ENCODE measurements at places on chromosomes 7 and 10.

GRCh38 chr10:98172073-98172472 lies 37.6 kb downstream of the R3HCC1L start:
- DNase-seq: no peak

GRCh38 chr7:137820677-137821420 lies 25.9 kb downstream of the DGKI start:
- peak; percentile 41 for DNase-seq

- no peak for DNase-seq
These were observed 30.8 kb upstream of the GPAM start for GRCh38 chr10:112214298-112214926.

DNA sequence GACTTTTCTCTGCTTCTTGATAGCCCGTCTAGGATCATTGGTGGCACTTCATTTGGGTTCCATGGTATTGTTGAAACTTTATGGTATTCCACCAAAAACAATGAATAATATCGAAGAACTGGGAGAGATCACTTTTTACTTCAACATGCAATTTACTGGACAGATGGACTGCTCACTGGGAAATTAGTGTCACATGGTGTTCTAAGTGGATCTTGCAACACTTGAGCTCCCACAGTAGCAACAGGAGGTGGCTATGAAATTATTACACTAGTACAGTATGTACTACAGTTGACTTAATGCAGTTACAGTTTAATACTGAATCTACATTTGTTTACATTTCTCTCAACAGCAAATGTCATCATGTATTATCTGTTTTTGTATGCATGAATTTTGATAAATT lies 997.3 kb downstream of the REEP3 start:
- DNase-seq: no peak

DNA sequence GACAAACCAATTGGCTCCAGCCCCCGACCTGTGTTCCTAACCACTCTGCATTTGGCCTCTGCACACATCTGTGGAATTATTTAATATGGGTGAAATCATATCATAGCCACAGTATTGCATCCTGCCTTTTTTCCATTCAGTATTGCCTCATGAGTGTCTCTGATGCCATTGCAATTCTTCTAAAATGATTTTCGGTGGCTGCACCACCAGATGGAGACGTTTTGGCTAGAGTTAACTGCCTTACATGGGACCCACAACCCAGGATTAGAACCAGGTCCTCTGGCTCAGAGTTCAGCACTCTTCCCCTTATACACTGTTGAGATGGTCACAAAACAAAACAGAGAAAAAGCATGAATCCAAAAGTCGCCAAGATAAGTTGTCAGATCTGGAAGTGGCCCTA lies 180.8 kb downstream of the EMX2 start:
- no peak for DNase-seq

GRCh38 chr7:12637819-12638592 lies 49.4 kb upstream of the ARL4A start:
- no peak for DNase-seq

GRCh38 chr7:44867073-44867995 lies 18.0 kb downstream of the PURB start:
- DNase-seq: no peak

GRCh38 chr7:30771880-30772425 lies 736 bp downstream of the MINDY4 start:
- DNase-seq: peak; percentile 59

GRCh38 chr10:86950349-86950748 lies 7.1 kb downstream of the MMRN2 start:
- DNase-seq: no peak

DNA sequence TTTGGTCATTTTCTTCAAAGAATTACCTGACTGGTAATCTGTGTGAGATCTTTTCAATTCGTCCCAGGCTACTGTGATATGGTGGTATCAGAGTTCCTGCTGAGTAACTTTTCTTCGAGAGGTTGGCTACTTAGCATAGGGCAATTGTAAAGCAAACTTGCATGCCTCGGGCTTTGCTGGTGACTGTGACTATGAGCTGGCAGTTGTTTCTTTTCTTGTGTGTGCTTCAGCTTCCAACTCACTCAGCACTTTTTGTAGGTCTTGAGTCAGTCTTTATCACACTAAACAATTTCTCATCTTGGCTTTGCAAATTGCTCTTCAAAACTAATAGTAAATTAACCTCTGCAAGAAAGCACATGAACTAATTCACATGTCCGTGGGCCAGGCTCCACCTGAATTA lies 44.3 kb downstream of the PRR15 start:
- no peak for DNase-seq

DNA sequence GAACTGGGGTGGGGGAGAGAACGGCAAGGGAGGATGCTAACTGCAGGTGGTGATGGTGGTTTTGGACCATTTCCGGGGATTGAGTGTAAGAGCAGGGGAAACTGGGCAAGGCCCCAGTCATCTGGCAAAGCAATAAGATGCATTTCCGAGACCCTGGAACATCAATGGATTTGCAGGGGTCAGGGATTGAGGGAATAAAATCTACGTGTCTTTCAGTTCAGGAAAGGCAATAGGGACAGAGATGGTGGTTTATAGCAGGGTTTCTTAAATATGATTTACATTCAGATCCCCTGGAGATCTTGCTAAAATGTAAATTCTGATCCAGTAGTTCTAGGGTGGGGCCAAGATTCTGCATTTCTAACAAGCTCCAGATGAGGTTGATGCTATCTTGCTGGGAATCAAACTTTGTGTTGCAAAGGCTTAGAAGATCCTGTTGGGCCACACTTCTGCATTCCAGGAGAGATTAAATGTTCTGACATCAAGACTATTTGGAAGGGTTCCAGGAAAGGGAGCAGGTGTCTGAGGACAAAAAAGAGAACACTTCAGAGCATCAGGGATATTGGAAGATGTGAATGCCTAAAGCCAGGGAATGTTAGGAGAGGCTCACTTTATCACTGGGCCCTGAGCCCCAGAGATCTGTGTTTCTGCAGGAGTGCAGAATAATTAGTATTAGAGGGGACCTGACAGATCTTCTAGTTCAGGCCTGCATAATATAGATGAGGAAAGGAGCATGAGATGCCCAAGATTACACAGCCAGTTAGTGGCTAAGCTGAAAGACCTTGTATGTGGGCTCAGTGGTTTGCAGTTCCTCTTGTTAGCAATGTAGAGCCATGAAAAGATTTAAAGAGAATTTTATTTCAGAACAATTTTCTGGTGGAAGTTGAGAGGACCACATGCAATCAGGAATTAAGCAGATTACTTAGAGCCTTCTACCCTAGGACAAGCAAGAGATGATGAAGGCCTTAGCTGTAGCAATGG lies 32.4 kb downstream of the BLNK start:
- no peak for DNase-seq

DNA sequence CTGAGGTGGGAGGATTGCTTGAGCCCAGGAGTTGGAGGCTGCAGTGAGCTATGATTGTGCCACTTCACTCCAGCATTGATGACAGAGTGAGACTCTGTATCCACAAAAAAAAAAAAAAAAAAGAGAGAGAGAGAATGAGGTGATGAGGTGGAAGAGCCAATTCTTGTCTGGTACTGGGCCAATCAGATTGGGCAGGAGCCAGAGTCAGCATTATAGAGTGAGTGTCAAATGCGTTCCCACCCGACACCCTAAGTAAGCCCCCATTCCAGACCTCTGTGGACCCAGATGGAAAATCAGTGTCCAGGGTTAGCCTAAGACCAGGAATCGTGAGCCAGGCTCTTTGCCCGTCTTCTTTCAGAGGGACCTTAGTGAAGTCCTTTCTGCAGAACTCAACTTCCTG lies 83.9 kb downstream of the WIPF3 start:
- no peak for DNase-seq

GRCh38 chr10:100009283-100009792 lies 409 bp downstream of the DNMBP start:
- DNase-seq: no peak

GRCh38 chr10:62779487-62780248 lies 24.9 kb upstream of the ADO start:
- DNase-seq: peak; percentile 72

- DNase-seq: no peak
These were observed 71.2 kb downstream of the APBB1IP start for GRCh38 chr10:26509307-26509706.

- DNase-seq: peak; percentile 28
These were observed 60.6 kb upstream of the LAMB1 start for GRCh38 chr7:108063520-108063933.

GRCh38 chr10:31242902-31243301 lies 76.1 kb upstream of the ZEB1 start:
- peak; percentile 13 for DNase-seq

DNA sequence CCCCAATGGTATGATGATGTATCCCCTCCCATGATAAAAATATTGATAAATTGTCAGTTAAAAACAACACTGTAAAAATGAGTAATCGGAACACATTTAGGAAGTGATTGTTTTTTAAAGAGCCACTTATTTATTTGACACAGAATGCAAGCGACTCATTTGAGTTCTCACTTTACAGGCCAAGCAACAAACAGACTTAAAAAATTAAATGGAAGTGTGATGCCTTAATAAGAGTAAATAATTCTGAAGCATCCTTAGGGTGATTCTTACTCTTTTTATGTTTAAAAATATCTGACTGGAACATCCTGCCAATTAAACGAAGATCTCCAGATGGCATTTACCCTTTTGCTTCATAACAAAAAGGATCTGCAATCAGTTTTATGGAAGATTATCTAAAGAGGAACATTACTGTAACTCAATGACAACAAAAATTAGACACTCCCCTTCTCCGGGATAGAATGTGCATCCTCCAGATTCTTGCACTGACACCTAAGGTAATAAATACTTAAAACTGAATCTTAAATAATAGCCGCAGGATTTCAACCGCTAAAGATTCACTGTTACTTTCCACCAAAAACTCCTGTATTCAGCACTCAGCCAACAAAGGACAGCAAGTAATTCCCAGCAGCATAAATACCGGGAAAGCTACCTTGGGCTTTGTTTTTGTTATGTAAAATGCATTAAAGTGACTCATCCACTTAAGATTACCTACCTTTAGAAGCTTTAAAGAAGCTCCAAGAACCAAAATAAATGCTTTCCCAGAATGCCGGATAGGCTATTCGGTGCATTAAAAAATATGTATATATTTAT lies 1.7 kb downstream of the CACNA2D1 start:
- no peak for DNase-seq

- DNase-seq: no peak
These were observed 35.3 kb upstream of the CDCA7L start for GRCh38 chr7:21980926-21981500.

GRCh38 chr7:25897261-25897782 lies 254.7 kb upstream of the NFE2L3 start:
- no peak for DNase-seq

DNA sequence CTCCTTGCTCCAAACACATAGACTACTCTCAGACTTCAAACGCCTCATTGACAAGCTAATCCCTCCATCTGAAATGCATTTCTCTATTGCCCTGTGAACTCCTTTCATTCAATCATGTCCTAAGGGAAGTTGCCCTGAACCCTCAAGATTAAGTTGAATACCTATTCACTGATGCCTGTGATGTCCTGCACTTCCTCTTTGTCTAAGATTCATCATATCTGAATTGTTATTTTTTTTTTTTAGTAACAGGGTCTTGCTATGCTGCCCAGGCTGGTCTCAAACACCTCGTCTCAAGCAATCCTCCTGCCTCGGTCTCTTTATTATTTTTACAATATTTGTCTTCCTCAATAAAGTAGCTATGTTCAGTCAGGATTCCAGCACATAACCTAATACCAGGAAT lies 3.2 kb downstream of the PSMA2 start:
- no peak for DNase-seq

- no peak for DNase-seq
These were observed 62.8 kb downstream of the PKD1L1 start for GRCh38 chr7:47885309-47885986.

GRCh38 chr10:70355051-70356021 lies 27.1 kb downstream of the LRRC20 start:
- DNase-seq: peak; percentile 63

GRCh38 chr10:123249894-123250293 lies 95.7 kb downstream of the BUB3 start:
- DNase-seq: no peak

DNA sequence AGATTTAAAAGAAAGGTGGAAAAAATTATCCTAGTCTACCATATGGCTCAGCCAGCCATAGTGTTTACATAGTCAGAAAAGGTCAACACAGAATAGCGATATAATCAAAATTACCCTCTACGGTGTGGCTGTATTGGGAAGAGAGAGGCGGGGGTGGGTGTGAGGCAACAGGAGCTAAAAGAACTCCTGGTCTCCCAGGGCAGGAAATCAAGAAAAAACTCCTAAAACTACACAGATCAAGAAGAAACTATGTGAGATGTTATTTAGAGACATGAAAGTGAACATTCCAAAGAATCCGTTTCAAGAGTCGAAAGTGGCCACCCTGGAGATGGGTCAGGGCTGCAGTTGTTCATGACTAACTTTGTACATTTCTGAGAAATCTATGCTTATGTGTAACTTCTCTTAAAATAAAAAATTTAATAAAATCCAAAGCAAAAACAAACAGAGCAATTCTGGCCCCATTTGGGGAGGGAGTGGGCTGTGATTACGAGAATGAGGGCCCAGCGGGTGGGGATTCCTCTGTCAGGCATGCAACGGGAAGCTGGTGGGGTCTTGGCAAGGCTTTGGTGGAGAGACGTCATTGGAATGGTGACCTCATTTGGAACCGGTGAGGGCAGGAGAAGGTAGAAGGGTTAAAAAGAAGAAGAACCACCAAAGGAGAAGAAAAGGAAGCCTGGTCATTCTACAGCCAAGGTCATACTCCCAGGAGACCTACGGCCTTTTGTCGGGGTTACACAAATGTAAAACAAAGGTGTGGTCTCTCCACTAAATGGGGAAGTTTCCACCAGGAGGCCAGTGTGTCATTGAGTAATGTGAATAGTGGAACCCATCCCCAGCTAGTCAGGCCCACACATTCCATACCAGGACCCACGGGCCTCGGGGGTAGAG lies 71.2 kb upstream of the DUSP5 start:
- DNase-seq: peak; percentile 24

DNA sequence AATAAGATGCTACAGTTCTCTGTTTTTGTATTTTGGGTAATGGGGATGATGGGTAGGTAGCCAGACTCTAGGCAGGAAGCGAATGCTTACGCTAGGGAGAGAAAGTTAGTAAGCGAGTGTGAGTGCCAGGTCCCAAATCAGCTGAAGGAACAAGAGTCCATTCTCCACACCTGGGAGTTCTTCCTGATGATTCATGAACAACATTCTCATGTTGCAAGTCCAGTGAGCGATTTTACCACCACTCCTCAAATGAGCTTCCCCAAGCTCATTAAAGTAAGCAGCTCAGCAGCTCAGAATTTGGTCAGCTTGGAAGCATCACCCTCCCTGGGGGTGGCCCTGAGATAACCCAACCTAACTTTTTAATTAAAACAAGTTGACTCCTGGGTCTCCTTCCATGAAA lies 27.3 kb downstream of the SH3PXD2A start:
- DNase-seq: no peak

Data from GM20000 (cell line).